Activated T-cell treated with anti-CD3 and anti-CD28 coated beads, Interleukin-2, amount 50 U/mL, for 72 hours (primary cell): ENCODE measurements at places on chromosomes 5 and 9. TPM values are rescaled to one million over a fixed set of nuclear protein-coding genes. Genes with fewer than 3 reads are reported as not detected.

- DNase-seq = no peak
These were observed 160.4 kb upstream of the MPDZ start for GRCh38 chr9:13439685-13440476.

- no peak for DNase-seq
These were observed 39.2 kb downstream of the MARCHF11 start for GRCh38 chr5:16140417-16140816.

DNA sequence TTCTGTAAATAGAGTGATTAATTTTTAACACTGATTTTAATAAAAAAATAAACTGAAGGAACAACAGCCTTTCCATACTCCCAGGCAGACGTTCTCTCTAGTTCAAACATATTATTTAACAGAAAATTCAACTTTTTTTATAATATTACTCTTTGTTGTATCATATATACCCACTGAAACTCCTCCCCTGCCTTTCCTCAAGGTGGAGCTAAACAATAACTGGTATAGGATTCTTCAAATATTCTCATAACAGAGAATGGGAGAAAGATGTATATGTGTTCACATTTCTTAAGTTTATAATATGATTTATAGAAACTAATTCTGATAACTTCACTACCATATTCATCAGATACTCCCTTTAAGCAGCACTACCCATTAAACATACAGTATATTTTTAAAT, 83.4 kb downstream of the CYLC2 start:
- no peak for DNase-seq

DNA sequence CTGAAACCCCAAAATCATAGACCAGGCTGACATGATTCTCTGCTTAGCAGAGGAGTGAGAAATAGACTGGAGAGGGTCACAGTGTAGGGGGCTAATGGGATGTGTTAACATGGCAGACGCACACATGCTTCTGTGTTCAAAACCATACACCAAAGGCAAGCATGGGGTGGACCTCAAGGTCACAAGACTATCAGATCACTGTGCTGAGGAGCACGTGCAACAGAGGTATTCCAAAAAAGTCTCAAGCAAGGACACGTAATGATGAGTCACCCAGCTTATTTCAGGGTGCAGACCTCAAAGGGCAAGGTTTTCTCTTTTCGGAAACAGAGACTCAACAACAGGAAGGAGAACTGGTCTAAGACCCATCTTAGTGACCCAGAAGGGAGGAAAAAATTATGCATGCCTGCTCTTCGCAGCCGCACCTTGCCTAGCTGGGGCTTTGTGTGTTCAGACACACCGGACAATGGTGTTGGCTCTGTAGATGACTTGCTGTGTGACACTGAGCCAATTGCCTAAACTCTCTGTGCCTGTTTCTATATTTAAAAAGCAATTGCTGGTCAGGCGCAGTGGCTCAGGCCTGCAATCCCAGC, 20.3 kb downstream of the WHRN start:
- DNase-seq = peak; percentile 62

GRCh38 chr5:14794583-14795230, 76.9 kb downstream of the ANKH start:
- DNase-seq = no peak

- DNase-seq = peak; percentile 40
These were observed 16.6 kb upstream of the RALGDS start for GRCh38 chr9:133137451-133138231.

DNA sequence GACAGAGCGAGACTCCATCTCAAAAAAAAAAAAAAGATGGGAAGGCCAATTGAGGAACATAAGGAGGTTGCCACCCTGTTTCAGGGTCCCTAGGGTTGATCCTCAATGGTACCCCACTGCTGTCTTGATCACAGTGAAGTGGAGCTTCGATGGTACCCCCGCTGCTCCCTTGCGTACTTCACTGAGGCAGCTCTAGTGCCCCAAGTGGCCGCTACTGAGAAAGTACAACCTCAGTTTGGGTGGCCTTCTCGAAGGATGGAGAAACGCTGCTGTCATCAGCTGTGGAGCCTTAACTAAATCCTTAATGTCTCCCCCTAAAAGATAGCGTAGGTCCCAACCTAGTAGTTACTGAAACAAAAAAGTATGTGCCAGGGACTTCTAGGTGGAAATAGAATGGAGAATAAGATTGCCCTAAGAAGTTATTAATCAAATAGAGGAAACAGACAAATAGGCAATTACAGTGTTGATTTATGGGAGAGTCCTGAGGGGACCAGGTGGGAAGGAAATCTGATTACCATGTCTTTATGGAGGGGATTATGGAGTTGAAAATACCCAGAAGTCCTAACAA, 6.3 kb downstream of the TESK1 start:
- DNase-seq = peak; percentile 64

GRCh38 chr5:150085950-150086715, at the start of gene CSF1R:
Gene CSF1R, minus strand, starts transcription at chr5:150086554. Its CDS starts 127 bp downstream, at chr5:150086427.
- DNase-seq = no peak

DNA sequence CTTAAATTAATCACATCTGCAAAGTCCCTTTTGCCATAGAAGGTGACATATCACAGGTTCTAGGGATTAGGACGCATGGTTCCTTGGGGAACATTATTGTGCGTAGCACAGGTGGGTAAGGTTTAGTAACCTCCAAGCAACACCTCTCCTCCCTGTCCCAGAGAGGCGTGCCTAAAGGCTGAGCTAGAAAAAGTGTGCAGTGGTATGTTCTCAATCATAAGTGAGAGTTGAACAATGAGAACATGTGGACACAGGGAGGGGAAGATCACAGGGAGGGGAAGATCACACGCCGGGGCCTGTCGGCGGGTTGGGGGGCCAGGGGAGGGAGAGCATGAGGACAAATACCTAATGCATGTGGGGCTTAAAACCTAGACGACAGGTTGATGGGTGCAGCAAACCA, 14.9 kb downstream of the DAB2IP start:
- no peak for DNase-seq

Gene FREM1
- not detected for total RNA-seq

DNA sequence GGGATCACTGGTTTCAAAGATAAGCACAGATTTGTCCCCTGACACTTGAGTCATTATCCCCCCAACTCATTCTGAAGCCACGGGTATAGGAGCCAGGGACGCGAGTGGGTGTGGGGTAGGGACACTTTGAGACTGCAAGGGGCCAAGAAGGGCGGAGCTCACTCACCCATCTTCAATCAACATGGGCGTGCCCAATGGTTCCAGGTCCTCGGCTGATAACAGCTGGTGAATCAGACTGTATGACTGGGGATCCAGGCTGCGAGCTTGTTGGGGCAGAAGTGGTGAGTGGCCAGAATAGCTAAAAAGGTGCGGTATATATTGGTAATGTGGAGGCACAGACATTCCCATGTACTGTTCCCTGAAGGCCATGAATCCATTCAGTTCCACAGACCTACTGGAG, 30.7 kb upstream of the NR5A1 start:
- DNase-seq = no peak

Gene HMGCR
- 23.5 TPM for total RNA-seq

Gene SEMA4D
- total RNA-seq = 198 TPM

DNA sequence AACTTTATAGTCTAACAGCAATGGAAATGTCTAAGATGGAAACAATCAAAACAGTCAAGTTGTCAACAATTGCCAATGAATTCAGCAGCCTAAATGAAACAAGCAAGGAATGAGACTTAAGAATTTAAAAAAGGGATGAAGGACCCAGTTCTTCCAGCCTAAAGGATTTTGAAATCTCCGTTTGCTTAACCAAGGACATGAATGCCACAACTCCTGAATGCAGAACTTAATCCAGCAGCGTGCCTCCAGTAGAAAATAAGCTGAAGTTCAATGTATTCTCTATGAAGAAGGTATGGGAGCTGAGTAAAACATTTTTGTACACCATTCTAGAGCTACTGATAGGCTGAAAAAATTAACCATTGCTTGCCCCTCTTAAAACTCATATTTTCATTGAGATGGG, 411.3 kb downstream of the ARHGEF28 start:
- DNase-seq = no peak

Gene FAXDC2
- 0.43 TPM for total RNA-seq

Gene FBP2
- not detected for total RNA-seq

Gene ZNF484
- total RNA-seq = 10.7 TPM

DNA sequence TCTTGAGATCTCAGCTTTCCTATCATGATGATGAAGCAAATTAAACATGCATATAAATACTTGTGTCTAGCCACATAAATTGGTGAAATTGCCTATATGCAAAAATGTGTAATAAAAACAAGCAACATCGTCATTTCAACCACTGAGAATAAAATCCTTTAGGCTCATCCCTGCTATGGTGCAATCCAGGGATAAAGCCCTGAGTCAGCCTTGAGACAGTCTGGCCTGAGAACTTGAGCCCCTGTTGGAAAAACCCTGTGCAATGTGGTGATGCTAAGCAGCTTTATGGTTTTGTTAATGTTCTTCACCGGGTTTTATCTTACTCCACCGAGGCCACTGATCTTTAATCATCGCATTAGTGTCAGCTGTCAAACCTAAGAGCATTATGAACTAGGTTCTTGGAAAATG, 170.5 kb downstream of the DCP2 start:
- no peak for DNase-seq

Gene GTF2H2
- 24.1 TPM for total RNA-seq

- DNase-seq = no peak
These were observed 95.0 kb downstream of the ADAMTSL1 start for GRCh38 chr9:18568973-18569372.

DNA sequence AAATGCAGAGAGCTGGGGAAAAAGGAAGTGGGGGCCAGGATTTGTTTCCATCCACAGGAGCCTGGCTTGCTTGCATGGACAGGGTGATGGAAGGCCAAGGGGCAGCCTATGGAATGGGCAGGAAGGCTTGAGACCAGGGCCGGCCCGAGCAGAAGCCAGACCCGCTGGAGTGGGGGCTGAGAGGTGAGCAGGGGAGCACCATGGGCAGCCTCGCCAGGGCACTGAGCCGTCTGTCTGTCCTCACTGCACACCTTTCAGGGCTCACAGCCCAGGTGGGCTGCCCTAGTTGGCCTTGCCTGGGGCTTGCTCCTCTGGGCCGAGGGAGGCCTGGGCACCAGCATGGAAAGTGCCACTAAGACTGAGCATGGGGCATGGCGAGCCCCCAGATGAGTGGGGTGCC, 58.6 kb upstream of the CNOT6 start:
- no peak for DNase-seq

DNA sequence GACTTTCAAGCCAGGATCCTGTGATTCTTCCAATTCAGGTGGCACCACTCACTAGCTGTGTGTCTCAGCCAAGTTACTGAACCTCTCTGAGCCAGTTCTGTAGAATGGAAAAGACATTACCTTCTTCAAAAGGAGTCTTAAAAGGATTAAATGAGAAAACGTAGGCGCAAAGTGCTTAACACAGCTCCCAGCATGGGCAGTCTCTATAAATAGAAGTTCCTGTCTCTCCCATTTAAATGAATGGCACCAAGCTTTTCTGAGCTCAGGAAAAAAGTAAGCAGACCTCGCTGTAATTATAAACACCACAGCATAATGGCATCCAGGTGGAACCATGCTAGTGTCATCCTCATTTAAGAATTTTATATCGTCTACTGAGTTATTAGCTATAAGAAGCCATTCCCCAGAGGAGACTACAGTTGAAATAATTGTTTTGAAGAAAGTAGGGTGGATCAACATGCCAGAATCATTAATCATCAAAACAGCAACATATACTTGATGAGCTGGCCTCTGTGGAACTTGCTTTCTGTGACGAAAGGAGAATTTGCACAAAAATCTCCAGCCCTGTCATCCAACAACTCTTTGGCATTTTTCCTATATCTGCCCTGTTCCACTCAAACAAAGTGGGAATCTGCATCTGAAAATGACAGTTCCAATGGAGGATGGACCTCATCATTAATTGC, 188.9 kb downstream of the SPOCK1 start:
- no peak for DNase-seq

- peak; percentile 50 for DNase-seq
These were observed 872 bp downstream of the TXNDC15 start for GRCh38 chr5:134874831-134875655.

GRCh38 chr9:133057006-133057405, 4.8 kb upstream of the CEL start:
- DNase-seq = no peak

Gene KLF9
- total RNA-seq = 27.5 TPM

GRCh38 chr5:2184026-2184366, 301.3 kb upstream of the IRX4 start:
- no peak for DNase-seq

Gene CDH9
- not detected for total RNA-seq

GRCh38 chr5:116778651-116779280, 204.1 kb upstream of the SEMA6A start:
- no peak for DNase-seq

Gene NFIL3
- 208 TPM for total RNA-seq

Gene PLAC8L1
- 1.4 TPM for total RNA-seq

Gene BTNL3
- total RNA-seq = 0.16 TPM

Gene SHROOM1
- total RNA-seq = 1.1 TPM

DNA sequence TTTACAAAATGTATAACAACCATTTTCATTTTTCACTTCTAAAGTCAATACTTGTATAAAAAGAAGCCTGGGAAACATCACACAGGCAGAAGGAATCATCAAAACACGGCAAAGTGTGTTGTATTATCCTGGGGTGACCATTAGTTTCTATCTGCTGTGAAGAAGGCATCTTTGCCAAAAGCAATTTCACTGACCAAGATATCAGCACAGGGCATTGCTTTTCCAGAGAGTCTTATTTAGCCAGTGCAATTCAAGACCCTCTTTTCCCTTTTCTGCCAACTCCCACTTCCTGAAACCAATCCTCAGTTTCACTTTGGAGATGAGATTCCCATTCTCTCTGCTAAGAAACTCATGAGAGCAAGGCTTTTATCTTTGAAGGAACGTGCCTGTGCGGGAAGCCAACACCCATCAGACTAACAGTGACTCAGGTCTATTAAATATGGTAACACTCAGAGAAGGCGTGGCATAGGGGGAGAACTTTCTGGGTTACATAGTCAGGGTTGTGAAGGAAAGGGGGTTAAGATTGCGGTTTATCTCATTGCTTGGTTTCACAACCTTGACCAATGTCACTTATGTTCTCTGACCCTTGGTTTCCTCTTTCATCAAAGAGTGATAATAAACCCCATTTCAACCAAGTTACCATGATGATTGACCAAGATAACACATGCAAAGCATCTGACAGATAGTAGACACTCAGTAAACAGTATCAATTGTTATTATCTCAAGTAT, 666.9 kb upstream of the KLF4 start:
- no peak for DNase-seq

DNA sequence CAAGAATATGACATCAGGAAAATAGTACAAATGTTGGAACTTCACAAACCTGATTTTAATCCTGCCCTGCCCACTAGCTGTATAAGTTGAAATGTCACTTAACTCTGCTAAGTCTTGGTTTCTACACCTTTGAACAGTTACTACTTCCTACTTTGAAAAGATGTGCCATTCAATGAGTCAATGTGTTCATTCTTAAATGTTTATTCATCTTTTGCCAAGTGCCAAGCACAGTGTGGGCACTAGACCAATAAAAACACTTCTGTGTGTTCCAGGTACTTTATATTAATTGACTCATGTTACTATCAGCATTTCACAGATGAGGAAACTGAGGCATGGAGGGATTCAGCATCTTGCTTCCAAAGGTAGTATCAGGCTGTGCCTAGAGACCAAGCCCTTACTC, 12.8 kb downstream of the PDCL start:
- no peak for DNase-seq

Gene MLANA
- not detected for total RNA-seq

Gene RNF180
- not detected for total RNA-seq
